H9 (cell line): ENCODE measurements at places on chromosomes 5 and 9.

DNA sequence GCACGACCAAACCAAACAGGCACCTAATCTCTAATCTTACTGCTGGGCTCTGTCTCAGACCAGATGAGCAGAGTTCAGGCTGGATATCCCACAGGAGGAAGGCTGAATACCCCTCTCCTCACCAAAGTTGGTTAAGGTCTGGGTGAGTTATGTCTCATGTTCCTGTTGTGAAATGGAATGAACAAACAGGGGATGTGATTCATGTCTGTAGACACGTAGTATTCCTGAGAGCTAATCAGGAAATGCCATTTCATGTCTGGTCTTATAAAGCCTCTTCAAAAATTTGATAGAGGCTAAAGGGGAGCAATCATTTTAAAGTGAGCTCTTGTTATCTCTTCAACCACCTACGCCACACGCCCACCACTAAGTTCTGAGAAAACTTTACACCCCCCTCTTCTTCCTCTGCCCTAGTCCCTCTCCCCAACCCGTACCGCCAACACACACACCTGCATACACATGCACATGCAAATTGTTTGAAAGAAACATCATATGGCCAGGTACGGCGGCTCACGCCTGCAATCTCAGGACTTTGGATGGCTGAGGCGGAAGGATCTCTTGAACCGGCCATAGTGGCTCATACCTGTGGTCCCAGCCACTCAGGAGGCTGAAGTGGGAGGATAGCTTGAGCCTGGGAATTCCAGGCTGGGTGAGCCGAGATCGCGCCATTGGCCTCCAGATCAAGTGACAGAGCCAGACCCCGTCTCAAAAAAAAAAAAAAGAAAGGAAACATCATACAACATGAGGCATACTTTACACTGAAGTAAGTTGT lies 69.8 kb upstream of the RAI14 start:
- no peak for DNase-seq

DNA sequence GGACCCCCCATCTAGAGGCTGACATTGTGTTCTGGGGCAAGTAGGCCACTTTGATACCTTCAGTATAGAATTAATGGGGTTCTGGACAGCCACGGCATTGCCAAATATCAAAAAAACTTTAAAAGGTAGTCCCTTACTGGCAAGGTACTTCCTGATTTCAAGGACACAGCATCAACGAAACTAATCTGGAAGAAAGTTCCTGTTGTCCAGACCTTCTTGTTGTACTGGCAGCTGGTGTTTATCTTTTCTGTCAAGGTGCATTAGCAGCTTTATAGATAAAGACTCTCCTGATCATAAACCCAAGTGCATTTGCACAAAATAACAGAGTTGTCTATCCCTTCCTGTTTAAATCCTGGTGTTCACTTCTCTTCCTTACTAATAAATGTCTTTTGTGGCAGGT lies 23.7 kb upstream of the GOLGA1 start:
- DNase-seq = no peak

DNA sequence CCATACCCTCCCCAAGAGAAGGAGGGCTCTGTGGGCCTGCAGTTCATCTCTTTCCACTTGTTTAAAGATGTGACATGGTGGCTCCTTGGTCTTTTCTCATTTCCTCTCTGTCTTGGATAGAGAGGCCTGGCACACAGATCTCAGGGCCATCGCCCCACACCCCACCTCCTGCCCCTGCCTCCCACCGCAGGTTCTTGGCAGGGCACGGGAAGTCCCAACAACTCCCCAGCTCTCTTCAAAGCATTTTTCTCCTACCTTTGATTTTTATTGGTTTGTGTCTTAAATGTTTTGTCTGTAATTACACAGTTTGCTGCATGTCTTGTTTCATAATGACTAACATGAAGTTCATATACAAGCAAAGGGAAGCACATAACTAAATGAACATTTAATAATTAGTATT lies 178.5 kb upstream of the MSX2 start:
- DNase-seq = no peak

GRCh38 chr5:35166043-35166442 lies 64.2 kb downstream of the PRLR start:
- no peak for DNase-seq

DNA sequence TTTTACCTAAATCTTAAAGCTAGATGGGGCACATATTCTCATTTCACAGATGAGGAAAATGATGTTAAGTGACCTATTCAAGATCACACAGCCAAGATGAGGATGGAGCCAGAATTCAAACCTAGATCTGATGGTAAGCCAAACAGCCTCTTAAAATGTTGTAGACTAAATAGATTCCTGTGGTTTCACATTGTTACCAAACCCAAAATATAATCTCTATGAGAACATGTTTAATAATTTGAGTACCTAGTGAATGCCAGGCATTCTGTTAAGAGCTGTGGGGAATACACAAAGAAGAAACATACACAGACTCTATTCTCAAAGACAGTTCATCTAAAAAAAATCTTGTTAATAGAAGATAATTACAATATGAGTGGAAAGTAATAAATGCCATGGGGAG lies 25.2 kb downstream of the HOMER1 start:
- DNase-seq = no peak

DNA sequence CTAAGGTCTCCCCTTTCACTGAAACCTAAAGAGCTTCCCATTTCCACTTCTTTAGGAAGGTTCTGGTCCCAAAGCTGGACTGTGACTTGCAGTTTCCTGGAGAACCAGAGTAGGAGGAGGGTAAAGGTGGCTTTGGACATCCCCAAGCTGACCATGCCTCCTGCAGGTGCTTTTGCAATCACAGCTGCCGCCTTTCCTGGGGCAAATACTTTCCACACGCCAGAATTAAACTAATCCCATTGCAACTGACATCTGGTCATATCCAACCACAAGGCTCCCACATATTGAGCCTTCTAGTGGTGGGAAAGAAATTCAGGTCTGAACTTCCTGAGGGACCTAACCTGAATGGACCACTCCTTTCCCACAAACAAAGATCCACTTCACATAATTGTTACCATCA lies 92.7 kb downstream of the NRG2 start:
- no peak for DNase-seq

DNA sequence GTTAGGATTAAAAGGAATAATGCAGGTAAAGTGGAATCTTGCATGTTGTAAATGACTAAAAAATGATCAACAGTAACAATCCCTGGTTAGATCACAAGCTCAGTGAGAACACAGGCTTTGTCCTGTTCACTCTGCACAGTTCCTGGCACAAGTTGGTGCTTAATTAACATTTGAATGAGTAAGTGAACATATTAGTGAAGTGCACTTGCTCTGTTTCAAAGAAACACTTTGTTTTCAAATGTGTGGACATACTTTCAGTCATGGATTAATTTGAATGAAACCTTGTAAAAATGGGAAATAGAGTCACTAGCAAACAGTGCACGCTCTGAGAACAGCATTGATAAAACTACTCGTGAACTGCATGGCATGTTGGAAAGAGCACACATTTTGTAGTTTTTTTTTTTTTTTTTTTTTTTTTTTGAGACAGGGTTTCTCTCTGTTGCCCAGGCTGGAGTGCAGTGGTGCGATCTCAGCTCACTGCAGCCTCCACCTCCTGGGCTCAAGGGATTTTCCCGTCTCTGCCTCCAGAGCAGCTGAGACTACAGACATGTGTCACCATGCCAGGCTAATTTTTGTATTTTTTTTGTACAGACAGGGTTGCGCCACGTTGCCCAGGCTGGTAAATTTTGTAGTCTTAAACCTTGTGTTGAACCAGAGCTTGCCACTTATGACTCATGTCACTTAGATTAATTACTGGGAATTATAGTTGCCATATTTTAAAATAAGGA lies 159.9 kb downstream of the LURAP1L start:
- no peak for DNase-seq

- no peak for DNase-seq
Measured at GRCh38 chr9:35910613-35911359, 1.5 kb downstream of the SPAAR start.

GRCh38 chr5:88734191-88734640 lies 148.8 kb downstream of the MEF2C start:
- no peak for DNase-seq

- DNase-seq = no peak
Measured at GRCh38 chr9:86512929-86513328, 158.7 kb upstream of the TUT7 start.

- no peak for DNase-seq
Measured at GRCh38 chr5:56647099-56647850, 168.1 kb upstream of the MAP3K1 start.

- peak; percentile 13 for DNase-seq
Measured at GRCh38 chr5:179232091-179232735, 113.0 kb downstream of the ADAMTS2 start.

- peak; percentile 73 for DNase-seq
Measured at GRCh38 chr5:141412854-141413539, at the start of gene PCDHGA10. PCDHGA10 (plus strand) TSS chr5:141412987; CDS start chr5:141413176, 189 bp downstream.

DNA sequence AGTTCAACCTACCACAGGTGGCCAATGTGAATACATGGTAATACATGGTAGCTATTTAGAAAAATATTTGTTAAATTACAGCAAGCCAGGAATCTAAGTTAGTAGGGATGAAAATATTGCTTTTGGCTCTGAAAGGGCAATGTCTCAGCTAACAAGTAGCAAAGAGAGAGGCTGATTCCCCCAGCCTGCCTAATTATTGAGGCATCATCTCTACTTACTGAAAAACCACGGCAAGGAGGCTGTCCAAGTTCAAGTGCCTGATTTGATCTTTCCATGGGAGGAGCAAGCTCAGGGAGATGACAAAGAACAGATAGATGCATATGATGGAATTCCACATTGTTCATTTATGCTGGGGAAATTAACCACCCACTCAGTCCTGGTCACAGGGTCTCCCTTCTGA lies 28.7 kb upstream of the UBTD2 start:
- DNase-seq = no peak

DNA sequence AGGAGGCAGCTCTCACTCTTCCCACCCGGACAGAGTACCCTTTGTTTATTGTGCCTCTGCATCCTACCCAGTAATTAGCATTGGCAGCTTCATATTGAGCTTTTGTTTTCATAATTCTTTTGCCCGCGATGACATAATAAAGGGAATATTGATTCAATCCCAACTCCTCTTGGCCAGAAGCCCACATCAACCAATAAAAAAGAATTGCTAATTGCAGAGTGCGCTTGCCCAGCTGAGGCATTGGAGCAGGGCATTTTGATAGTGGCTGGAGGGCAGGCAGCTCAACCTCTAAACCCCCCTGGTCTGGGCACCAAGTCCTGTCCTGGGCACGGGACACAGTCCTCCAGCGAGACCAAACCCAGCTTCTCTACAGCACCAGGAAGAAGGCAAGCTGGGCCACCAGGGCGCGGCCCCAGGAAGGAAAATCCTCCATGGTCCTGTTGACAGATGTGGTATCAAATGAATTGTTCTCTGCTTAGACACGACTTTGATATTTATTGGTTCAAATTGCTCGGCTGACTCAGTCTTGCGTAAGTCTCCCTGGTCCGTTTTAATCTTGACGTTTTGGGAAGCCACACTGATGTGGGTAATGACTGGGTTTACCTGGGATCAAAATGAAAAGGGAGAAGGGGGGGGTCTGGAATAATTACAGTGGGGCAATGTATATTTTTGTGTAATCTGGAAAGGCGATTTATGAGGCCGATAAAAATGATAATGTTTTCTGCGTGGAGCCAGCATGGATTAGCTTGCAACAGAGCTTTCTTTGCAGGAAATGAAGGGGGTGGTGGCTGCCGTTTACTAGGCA lies 220.7 kb upstream of the MSX2 start:
- no peak for DNase-seq

- no peak for DNase-seq
Measured at GRCh38 chr9:110153431-110153830, 54.5 kb downstream of the C9orf152 start.

DNA sequence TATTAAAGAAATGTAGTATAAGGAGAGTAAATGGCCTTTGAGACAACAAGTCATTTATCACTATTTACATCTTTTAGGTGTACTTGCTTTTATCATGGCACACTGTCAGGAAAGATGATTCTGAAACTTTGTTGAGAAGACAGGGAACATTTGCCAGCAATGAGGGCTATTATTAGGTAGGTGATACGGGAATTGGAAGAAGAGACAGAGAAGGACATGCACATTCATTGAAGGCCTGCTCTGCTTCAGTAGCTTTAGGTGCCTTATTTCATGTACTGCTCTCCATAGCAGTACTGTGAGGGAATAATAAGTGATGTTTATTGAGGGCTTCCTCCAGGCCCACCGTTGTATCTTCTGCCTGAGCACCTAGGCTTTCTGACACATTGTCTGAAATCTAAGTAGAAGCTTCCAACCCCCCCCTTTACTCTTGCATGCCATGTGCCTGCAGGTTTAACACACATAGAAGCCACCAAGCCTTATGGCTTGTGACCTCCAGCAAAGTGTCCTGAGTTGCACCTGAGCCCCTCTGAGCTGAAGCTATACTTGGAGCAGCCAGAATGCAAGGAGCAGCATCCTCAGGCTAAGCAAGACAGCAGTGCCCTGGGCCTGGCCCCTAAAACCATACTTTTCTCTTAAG lies 275.2 kb upstream of the VLDLR start:
- no peak for DNase-seq

- no peak for DNase-seq
Measured at GRCh38 chr9:17330097-17330496, 195.3 kb downstream of the CNTLN start.

- DNase-seq = no peak
Measured at GRCh38 chr5:123751670-123752069, 239.7 kb downstream of the CSNK1G3 start.

DNA sequence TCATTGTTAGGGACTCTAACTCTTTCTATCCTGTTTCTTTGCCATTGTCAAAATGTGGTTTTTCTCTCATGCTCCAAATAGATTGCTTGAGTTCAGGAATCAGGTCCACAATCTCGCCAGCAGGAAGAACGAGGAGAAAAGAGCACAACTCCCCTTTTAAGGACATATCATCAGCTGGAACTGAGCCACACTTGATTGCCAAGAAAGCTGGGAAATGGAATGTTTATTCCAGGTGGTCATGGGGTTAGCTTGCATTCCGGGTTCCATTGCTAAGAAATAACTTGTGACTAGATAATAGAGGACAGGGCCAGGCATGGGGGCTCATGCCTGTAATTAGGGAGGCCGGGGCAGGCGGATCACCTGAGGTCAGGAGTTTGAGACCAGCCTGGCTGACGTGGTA lies 32.4 kb upstream of the C9orf57 start:
- DNase-seq = no peak

- DNase-seq = no peak
Measured at GRCh38 chr5:125607018-125607417, 816.2 kb upstream of the GRAMD2B start.

DNA sequence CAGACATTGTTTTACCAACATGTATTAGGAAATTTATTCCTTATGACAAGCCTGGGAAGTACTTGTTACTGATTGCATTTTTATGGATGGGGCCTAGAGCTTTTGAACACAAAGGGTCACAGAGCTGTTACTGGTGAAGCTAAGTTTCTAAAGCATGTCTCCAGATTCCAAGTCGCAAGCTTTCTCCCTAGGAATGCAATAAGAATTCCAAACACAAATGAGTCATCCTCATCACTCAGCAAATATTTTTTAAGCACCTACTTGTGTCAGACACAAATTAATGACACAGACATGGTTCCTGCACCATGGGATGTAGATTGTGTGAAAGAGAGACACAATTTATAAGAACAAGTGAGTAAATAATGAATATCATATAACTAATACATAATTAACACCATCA lies 11.0 kb upstream of the SH3RF2 start:
- no peak for DNase-seq

- DNase-seq = no peak
Measured at GRCh38 chr5:154535535-154535934, 57.5 kb upstream of the HAND1 start.

- DNase-seq = no peak
Measured at GRCh38 chr9:38338342-38339018, 54.0 kb upstream of the ALDH1B1 start.

GRCh38 chr5:27619982-27620381 lies 581.6 kb upstream of the CDH9 start:
- no peak for DNase-seq

- peak; percentile 78 for DNase-seq
Measured at GRCh38 chr5:176812269-176813259, 2.2 kb downstream of the UNC5A start.
